ENCODE measurements at places on chromosomes 7 and 10. TPM values are rescaled to one million over a fixed set of nuclear protein-coding genes. Genes with fewer than 3 reads are reported as not detected.

CFAP70 gene
- 0.45 TPM for total RNA-seq

UCMA gene
- not detected for total RNA-seq

ACTL6B gene
- 0.90 TPM for total RNA-seq

MOGAT3 gene
- 0.52 TPM for total RNA-seq

DNA2 gene
- total RNA-seq = 48.0 TPM

CHST15 gene
- total RNA-seq = 15.7 TPM

CD36 gene
- not detected for total RNA-seq

TEX36 gene
- not detected for total RNA-seq

UCN3 gene
- not detected for total RNA-seq

CAV1 gene
- total RNA-seq = 79.9 TPM

DNA sequence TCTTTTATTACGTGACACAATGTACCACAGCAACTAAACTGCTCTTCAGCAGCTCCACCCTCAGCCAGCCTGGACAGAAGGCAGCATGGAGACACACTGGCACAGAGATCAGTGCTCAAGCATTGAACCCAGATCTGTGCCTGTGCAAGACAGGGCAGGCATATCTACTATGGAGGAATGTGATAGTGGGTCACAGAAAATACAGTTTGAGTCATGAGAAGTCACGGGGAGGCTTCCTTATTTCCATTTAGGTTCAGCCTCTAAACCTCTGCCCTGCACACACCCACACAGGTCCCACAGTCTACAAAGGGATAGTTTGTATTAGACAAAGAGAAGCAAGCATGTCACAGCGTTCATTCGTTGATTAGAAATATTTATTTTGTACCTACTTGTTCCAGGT lies 187.4 kb upstream of the AGR3 start:
- DNase-seq = no peak

- DNase-seq = no peak
These were observed 41.6 kb downstream of the SLC39A12 start for GRCh38 chr10:17993361-17993760.

DNA sequence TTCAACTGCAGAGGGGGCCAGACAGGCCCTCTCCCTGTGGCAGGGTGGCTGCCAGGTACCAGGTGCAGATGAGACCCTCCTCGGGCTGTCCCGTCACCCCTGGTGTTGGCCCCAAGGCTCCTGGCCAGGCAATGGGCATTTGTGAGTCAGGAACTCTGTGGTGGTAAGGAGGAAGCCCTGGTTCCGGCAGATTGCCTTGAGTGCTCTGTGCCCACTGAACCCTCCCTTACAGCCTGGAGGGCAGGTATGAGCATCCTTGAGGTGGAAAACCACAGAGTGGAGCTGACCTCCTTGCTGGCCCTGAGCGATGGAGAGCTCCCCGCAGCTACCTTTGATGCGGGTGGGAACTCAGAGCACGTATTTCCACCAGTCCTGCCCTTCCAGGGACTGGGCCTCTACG lies 2.0 kb downstream of the PAOX start:
- DNase-seq = no peak

- no peak for DNase-seq
These were observed 254.9 kb upstream of the PHF14 start for GRCh38 chr7:10718768-10719167.

GRCh38 chr10:5654218-5654755 lies 12.1 kb downstream of the ASB13 start:
- no peak for DNase-seq

- DNase-seq = no peak
These were observed 247.6 kb upstream of the HGF start for GRCh38 chr7:82017334-82017943.

DNA sequence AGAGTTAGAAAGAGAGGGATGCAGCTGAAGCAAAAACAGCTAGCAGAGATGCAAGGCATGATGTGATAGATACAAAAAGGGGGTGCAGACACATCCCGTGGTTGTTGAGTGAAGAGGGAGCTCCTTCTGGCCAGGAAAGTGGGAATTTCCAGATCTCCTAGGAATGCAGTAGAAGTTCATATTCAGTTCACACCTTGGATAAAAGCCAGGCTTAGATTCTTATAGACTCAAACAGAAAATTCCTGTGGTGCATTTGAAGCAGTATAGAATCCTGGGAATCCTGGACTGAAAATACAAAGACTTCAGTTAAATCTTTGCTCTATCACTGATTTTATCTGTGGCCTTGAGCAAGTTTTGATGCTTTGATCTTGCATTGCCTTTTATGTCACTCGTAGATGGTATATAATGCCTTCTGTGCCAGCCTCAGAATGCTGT lies 33.9 kb downstream of the SGPL1 start:
- DNase-seq = no peak

GRCh38 chr10:60627778-60628748 lies 150.2 kb upstream of the CDK1 start:
- DNase-seq = no peak

GRCh38 chr7:55158541-55159382 lies 139.9 kb downstream of the EGFR start:
- DNase-seq = no peak

DNA sequence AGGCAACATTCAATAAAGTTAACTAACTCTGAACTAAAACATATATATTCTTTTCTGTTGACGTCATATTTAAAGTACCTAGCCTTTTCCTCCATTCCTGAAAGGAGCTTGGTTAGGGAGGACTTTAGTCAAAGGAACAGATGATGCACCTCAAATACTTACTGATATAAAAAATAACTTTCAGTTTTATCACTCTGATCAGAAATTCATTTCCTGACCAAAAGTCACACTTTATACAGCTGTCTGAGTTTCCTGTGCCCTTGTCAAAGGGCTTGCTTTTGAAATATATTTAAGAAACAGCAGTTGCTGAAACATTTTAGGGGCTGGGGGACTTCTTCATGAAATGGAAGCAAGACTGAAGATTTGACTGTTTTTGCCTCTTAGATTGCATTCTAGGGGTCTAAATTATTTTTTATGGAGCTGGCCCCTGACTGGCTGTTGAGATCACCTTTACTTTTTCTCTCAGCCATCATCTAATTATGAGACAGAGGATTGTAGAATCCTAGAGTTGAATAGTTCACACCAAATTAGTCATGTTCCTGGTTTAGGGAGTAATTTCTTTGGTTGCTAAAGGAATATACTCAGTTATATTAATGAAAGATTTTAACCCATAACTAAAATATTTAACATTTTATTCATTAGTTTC lies 46.6 kb downstream of the GLCCI1 start:
- DNase-seq = no peak

DNA sequence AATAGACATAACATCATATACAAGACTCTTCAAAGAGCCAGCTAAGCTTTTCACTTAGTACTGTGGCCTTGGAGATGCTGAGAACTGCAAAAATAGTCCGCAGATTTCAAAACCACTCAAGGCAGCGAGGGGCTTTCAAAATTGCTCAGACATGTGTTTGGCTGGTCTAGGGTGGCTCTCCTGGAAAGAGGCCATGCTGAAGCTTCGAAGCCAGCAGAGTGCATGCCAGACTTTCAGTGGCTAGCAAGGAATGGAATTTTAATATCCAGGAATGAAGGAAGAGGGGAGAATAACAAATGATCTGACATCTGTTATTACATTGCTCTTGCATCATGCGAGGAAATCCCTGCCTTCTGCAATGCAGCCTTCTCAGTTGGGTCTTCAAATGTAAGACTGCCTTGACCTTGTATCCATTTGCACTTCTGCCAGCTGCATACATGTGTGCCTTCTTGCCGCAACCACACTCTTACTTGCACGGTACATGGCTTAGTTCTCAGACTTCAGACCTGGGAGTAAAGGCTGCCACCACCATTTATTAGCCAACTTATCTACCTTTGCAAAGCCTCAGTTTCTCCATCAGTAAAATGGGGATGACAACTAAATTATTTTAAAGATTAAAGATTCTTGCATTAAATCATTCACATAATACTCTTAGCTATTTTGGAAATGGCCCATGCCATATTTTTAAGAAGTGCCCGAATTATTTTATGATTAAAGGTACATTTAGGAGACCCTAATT lies 55.9 kb downstream of the ITIH5 start:
- DNase-seq = no peak

GRCh38 chr7:24245362-24245761 lies 38.6 kb upstream of the NPY start:
- no peak for DNase-seq

- DNase-seq = no peak
These were observed 10.7 kb upstream of the KMT2E start for GRCh38 chr7:105003275-105003674.

DNA sequence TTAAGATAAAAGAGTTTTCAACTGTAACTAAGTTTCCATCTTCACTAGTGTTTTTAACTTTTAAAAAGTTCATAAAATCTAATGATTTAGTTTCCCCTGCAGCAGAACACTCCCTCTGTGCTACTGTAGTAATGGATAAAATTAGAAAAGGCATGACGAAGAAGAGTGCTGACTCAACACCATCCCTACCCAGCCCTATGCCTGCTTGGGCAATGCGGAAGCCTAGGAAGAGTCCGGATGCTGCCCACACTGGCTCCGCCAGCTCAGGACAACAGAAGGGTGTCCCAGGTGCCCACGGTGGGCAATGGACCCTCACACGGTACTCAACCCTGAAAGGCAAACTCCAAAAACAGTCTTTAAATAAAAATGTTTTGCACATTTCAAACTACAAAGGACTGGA lies 118.2 kb downstream of the LARP4B start:
- DNase-seq = no peak

DNA sequence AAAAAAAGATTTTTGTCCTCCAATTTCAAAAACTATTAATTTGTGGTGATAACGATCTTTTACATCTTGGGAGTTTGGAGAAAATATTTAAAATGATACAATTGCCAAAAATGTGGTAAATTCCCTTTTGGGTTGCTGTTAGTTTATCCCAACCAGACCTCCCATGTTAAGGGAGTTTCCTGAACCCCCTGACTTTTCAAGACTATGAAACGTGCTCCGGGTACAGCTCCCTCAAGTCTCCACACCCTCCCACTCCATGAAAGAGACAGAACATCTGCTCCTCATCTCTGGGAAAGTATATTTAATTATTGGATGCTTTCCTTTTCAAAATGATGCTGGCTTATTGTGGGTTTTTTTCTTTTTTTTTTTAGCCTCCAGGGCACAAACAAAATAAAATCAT lies 534.6 kb upstream of the NRP1 start:
- no peak for DNase-seq

Data from H7 (cell line).